ENCODE measurements at places on chromosomes 4 and X.

DNA sequence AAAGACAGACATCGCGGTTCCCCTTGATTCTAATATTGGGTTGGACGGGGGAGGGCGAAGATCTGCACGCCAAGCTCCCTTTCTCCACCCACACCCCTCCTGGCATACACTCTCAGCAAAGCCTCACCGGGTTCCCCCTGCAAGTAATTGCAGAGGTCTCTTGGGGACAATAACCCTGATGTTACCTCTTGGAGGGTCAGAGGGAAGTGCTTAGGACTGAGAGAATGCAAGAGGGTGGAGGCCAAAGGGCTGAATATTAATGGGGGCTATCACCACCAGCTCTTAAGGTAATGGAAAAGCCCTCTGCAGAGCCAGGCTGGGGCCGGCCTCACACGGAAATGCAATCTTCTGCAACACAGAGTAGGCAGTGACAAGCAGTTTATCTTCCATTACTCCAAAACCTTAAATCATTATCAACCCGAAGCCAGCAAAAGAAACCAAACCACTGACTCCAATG lies 344.1 kb upstream of the GATB start:
- DNase-seq: no peak

DNA sequence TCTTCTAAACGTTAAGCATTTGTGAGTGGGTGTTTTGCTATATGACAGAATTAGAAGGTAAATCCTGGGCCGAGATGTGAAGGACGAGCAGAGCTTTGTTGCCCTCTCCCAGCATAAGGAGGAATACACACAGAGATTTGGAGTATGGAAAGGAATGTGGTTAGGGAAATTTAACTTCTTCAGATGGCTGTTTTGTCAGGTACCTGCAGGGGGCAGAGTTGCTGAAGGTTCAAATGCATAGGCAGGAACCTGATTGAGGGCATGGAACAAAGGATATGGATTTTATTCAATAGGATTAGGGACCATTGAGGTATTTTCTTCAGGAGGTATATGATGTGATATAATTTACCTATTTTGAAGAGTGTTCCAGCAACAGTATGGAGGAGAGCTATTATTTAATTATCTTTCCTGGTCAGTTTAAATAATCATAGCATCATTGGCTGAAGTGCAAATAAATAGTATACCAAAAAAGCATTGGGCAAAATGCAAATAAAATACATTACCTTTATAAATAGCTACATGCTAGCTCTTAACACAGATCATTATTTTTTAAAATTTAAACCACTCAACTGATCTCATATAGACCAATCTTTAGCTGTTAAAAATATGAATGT lies 143.6 kb downstream of the SLIT2 start:
- no peak for DNase-seq

DNA sequence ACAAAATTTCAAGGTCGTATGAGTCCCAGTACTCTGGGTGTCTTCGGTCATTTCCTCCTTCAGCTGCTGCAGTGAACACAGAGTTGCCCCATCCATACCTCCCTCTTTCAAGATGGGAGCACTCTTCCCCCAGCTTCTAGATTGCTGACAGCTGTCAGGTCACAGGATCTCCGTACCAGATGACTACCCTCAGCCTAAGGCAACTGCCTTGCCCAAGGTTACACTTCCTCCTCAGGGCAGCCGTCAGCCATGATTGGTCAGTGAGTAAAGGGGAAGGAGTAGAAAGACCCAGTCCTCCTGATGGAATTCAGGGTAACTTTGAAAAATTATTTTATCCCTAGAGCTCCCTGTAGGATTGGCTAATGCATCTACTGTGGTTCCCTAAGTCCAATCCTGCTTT lies 81.6 kb downstream of the NAF1 start:
- no peak for DNase-seq

- no peak for DNase-seq
These were observed 840 bp upstream of the CLCN3 start for GRCh38 chr4:169619518-169619957.

DNA sequence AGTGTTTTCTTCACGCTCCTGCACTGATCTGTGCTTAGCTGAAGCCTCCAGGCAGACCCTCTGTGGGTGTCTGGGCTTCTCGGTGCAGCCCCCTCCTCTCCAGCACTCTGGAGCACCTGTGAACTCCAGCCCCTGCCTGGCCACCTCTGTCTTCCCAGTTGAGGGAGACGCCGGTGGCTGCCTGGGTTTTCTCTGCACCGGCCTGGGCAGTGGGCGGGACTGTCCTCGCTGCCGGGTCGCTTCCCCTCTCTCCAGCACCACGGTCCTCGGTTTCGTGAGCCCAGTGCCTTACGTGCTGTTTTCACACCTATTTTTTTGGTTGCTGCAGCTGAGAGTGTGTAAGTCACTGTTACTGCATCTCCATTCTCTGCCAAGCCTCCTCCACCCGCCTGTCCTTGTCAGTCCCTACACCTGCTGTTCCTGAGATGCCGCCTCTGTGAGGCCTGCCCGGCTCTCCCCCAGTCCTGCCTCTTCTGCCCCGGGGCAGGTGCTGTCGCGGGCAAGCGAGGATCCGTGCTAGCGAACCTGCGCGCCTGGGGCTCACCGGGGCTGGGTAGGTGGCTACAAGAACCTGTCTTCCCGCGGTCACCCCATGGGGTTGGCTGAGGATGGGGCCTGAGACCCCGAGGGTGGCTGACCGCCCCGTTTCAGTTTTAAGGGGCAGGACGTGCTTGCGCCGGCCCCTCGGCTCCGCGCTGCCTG lies 2.4 kb upstream of the FGFRL1 start:
- peak; percentile 19 for DNase-seq

DNA sequence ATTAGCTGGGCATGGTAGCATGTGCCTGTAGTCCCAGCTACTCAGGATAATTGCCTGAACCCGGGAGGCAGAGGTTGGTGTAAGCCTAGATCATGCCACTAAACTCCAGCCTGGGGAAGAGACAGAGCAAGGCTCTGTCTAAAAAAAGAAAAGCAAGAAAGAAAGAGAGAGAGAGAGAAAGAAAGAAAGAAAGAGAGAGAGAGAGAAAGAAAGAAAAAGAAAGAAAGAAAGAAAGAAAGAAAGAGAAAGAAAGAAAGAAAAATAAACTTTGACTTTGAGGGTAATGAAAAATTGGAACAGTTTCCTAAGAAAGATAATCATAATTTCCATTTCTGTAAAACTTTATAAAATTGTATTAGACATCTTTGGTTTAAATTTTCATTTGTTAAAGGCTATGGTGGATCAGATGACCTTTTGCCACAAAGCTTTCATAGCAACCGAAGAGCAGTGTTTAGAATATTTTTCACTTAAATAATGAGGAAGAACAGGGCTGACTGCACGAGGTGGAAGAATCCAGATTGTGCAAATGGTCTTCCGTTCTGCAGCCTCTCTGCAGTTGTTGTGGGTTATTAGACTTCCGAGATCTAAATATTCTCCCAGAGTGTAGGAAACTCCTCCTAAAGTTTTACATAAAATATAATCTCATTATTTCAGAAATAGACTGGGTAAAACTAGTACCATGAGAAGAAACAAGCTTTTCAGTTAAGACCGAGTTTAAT lies 55.9 kb downstream of the RBM47 start:
- DNase-seq: no peak

DNA sequence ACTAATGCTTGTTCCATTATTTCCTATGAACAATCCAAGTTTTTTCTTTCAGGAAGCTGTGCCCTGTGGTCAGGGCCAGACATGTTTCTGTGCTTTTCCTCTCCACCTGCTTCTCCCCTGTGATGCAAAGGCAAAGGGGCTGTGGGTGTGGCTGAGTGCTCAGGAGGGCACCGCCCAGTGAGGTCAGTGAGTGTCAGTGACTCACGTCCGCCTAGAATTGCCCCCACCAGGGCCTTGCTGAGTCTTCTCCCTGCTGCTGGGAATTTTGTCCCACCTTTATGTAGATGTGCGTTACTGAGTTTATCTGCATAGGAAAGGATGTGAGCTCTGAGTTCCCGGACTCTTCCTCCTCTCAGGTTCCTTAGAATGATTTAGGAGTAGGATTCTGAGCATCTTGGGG lies 283.2 kb downstream of the DCHS2 start:
- no peak for DNase-seq

GRCh38 chr4:16597845-16598596 lies 300.4 kb downstream of the LDB2 start:
- no peak for DNase-seq

- no peak for DNase-seq
These were observed 1118.2 kb downstream of the ARAP2 start for GRCh38 chr4:35125995-35126712.

GRCh38 chr4:11774346-11774745 lies 345.7 kb upstream of the HS3ST1 start:
- DNase-seq: no peak

DNA sequence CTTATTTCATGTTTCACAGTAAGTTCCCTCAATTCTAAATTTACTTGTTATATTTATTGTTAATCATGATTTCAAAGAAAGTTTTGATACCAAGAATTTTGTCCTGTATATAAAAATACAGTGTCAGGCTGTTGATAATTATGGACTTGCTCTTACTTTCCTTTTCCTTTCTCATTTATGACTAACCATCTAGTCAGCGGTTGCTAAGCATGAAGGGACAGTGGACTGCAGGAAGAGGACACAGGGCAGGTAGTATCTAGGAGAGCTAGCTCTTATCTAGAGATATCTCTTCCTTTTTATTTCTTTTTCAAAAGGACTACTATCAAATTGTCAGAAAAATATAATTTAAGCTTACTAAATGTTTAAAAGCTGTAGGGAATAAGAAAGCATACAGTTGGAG lies 1.6 kb downstream of the OPRPN start:
- no peak for DNase-seq

DNA sequence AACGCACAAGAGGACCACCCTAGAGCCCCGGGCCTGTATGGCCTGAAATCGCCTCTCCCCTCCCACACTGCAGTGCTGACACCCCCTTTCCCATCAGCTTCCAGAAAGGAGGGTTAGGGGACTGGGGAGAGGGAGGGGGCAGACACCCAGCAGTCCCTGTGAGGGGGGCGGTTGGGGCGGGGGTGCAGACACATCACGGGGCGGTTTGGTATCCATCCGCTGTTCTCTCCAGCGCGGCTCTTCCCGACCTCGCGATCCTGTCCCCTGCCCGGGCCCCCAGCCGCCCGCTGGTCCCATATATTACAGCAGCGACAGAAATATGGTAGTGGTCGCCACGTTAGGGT lies 404 bp upstream of the GPRASP2 start:
- no peak for DNase-seq

- DNase-seq: no peak
These were observed 8.7 kb downstream of the MSX1 start for GRCh38 chr4:4868040-4868757.

DNA sequence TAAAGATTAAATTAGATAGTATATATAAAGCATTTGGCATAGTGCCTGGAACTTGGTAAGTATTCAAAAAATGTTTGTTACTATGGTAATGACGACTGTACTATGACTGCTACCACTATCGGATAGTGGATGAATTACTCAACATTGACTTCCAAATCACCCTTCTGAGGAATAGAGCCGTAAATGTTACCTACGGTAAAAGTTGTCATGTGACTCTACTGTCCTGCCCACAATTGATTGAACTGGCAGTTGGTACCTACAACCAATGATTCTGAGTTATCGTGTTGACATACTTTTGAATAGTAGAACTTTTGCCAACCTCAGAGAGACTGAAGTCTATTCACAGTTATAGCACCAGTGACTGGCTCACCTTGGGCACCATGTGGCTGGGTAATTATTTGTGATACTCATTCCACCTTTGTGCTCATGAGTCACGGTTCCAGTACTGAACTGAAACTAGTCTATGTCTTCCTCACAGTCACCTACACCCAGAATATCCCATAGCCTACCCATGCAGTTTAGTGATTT lies 185.5 kb upstream of the PITX2 start:
- no peak for DNase-seq

DNA sequence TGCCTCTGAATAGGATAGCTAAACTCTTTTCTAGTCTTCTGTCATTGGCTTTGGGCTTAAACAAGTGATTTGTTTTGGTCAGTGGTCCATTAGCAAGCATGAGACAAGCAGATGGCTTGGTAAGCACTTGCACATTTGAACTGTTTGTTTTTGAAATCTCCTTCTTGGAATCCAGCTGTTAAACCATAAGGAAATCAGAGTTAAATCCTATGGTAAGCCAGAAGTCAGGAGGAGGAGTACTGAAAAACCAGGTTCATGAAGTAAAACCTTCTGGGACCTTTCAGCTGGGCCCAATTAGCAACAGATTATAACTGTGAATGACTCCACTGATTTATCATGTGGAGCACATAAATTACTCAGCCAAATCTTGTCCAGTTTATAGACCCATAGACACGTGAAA lies 1042.5 kb upstream of the PABPC4L start:
- DNase-seq: no peak

DNA sequence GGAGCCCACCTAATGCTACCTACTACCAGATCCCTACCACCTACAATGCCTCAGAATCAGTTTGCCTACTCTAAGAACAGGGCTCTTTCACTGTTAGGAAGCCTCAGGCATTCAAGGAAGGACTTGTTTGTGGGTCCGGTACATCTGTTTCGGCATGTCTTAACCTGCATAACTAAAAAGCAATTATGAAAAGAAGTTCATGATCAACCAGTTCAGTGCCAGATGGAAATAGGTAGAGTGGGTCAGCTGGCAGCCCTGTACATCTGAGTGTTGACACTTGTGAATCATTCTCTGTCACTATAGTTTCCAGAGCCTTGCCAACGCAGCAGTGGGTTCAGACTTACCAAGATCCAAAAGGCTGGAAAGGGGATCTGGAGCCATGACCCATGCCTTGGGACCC lies 3.3 kb downstream of the TMEM185A start:
- no peak for DNase-seq

DNA sequence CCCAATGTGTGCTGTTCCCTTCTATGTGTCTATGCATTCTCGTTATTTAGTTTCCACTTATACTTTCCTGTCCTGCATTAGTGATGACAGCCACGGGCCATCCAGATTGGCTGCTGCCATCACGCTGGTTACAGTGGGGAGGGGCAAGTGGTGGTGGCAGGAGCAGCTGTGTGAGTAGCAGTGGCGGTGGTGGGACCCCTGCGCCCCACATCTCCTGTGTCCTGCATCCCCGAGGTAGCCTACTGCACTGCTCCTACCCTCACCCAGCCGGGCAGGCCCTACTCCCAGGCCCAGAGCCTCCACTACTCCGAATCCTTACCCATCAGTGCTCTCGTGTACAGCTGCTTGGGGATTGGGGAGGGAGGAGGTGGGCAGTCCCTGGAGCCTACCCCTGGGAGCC lies 798.7 kb upstream of the AGA start:
- DNase-seq: no peak

DNA sequence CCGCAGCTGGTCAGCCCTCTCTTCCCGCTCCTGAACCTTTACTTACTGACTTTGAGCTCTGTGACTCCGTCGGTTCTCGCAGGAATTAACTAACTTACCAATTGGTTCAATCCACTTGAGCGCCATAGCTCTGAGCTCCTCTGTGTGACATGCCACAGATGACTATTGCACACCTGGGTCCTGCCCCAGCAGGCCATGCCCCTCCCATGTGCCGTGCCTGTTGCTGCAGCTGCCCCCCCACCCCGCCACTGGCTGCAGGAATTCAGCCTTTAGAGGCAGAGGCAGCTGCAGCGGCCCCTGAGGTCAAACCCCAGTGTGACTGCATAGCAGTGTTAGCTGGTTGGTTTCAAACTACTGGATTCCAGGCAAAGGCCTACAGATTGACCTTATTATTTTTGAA lies 70.6 kb downstream of the MTMR1 start:
- no peak for DNase-seq
